D341Med (cell line): ENCODE measurements at places on chromosomes 11 and 22.

GRCh38 chr11:104043142-104043541, 6.7 kb downstream of the DDI1 start:
- no peak for DNase-seq

GRCh38 chr22:39290724-39291161, 28.7 kb downstream of the RPL3 start:
- no peak for DNase-seq

DNA sequence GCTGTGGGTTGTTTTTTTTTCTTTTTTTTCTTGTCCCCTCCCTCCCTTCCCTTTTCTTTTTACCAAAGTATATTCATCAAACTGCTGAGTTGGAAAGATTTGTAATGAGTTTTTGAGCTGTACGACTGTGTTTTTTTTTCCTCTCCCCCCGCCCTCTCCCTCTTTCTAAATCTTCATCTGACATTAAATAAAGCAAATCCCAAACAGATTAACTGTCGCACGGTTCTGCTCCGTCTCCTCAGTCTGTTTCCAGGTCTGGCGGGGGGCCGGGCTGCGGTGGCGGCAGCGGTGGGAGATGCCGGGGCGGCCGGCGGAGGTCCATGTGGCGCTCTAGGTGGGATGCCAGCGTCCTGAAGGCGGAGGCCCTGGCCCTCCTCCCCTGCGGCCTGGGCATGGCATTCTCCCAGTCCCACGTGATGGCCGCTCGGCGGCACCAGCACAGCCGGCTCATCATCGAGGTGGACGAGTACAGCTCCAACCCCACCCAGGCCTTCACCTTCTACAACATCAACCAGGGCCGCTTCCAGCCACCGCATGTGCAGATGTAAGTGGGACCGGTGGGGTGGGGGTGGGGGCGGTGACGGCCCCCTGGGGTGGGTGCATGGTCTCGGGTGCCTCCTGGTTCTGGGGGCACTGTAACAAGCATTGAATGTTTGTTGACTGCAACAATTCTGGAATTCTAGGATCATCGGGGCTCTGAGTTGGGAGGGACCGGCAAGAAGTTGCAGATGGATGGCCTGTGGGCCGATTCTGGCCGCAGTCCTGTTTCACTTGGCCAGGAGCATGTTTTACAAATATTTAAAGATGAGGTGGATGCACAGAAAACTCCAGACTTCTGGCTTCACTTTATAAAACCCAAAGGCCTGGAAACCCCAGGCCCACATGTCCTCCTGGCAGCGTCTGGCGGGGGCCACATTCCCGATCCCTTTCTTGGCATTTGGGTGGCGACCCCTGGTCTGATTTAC, 13.1 kb downstream of the MPPED1 start:
- peak; percentile 59 for DNase-seq

- DNase-seq = no peak
Measured at GRCh38 chr11:123057661-123058305, 4.2 kb downstream of the HSPA8 start.

- peak; percentile 88 for DNase-seq
Measured at GRCh38 chr11:17734418-17734911, at the start of gene KCNC1. Gene KCNC1 (plus strand): TSS chr11:17734781. CDS start chr11:17736003, 1,222 bp downstream.

DNA sequence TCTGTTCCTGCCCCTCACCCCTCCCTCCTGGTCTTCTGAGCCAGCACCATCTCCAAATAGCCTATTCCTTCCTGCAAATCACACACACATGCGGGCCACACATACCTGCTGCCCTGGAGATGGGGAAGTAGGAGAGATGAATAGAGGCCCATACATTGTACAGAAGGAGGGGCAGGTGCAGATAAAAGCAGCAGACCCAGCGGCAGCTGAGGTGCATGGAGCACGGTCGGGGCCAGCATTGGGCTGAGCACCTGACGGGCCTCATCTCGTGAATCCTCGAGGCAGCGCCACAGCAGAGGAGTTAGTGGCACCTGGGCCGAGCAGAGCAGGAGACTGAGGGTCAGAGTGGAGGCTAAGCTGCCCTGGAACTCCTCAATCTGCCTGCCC, 941.8 kb downstream of the BRD1 start:
- no peak for DNase-seq

DNA sequence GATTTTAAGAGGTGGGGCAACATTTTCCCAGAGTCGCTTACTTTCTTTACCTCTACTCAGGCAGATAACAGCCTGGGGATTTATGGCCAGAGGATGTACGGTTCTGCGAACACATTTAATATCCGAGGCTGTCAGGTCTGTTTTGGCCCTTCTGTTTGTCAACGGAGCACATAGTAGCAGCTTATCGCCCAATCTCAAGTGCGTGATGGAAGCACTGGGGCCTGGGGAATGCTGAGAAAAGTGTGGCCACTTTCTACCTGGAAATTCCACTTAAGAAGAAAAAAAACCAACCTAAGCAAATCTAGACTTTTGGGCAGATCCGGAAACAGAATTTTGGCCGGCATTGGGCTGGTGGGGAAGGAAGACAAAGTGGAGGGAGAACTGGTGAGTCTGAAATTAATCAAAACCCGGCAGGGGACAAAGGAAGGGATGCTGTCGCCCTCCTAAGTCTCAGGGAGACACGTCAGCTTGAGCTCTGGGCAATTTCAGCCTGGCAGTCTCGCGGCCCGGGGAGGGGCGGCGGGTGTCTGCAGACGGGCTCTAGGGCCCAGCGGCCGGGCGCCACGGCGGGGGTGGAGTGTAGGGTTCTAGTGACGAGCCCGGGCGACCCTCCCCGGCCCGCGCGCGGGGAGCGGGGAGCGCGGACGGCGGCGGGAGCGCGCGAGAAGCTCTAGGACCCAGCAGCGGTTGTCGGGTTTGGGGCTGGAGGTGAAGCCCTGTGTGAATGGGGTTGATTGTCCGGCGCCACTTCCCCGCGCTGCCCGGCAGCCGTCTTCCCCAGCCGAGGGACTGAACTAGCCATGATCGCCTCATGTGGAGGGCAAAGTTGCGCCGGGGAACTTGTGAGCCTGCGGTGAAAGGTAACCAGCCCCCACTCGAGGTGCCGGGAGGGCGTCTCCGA, at the start of gene AMOTL1:
Gene AMOTL1, plus strand, starts transcription at position 656 of the 901 bp plus-strand sequence. Its CDS starts 156 bp downstream, at position 812.
- DNase-seq = peak; percentile 95
